ENCODE measurements at places on chromosomes 7 and 10. TPM values are rescaled to one million over a fixed set of nuclear protein-coding genes. Genes with fewer than 3 reads are reported as not detected.

Gene RSPH10B
- 0.12 TPM for total RNA-seq

DNA sequence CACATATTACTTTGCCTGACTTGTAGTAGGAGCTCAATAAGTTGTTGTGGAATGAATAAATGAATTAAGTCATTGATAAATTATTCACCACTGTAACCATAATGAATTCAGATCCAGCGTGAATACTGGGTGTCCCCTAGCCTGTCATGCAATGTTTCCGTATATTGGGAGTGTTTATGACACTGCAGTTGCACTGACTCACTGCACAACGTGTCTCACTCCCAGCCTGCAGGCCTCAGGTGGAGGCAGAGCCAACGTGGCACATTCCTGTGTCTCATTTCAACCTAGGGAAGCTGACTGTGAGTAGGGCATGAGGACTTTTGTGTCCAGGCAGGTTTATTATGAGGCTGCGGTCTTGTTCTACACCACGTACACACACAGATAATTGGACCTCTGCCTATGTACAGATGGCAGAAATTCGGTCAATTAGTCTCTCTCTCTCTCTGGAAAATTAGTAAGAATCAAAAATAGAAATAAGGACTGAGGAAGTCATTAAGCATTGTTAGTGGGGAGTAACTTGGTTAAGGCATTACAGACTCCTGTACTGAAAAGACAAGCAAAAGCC, 299.1 kb upstream of the IGFBP3 start:
- peak; percentile 35 for DNase-seq

GRCh38 chr7:105788816-105789349, 87.5 kb downstream of the ATXN7L1 start:
- DNase-seq = no peak

- no peak for DNase-seq
Observed at GRCh38 chr10:48517911-48518811, 86.7 kb downstream of the ARHGAP22 start.

Gene HEPACAM2
- not detected for total RNA-seq

Gene C10orf95
- total RNA-seq = 0.20 TPM

Gene ITPRID1
- not detected for total RNA-seq

- no peak for DNase-seq
Observed at GRCh38 chr7:91050677-91051076, 213.6 kb upstream of the FZD1 start.

Gene ZNF425
- total RNA-seq = 7.1 TPM

Gene TMEM196
- not detected for total RNA-seq

DNA sequence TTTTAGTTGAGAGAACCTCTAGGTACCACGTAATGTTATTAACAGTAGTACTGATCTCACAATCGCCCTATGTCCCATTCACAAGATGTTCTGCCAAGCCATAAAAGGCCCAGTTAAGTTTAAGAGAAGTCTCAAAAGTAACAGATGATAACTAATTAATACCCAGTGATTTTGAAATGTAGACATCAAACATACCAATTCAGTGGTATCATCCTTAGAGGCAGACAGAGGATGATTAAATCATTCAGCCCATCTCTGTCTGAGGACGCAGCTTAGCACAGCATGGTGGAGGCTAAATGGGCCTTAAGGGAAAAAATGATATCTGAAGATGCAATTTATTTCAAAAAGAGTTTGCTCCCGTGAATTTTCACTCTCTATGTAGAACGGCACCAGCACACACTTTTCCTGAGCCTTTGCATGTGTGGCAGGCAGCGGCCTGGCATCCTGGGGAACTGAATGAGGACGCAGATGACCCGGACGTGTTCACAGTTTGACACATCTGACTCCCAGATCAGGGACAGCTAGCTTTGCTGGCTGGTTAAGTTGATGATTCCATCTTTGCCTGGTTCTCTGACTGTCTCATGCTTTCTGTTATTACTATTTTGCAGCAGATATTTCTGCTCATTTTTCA, 13.4 kb downstream of the EGFR start:
- DNase-seq = no peak

GRCh38 chr10:86402283-86402941, 35.8 kb upstream of the GRID1 start:
- DNase-seq = peak; percentile 39

Gene SERPINE1
- total RNA-seq = 1,303 TPM

Gene AGR2
- not detected for total RNA-seq

DNA sequence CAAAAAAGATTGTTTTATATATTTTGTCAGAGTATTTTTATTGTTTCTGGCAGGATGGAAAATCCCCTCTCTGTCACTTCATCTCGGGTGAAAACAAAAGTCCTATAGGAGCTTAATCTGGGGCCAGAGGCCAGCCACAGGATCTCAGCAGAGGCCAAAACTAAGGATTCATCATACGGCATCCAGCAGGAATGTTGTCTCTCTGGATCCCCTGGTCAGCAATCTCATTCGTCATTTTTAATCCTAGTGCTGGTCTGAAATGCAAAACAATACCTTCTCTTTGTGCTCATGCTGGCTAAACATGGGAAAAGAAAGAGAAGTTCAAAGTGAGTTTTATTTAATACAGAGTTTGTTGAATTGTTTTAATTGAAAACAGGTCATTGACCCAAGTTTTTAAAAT, 482.5 kb upstream of the AUTS2 start:
- DNase-seq = peak; percentile 65

- DNase-seq = peak; percentile 40
Observed at GRCh38 chr10:122344741-122345258, 29.7 kb upstream of the PLEKHA1 start.

GRCh38 chr7:157469181-157470016, 132.6 kb downstream of the DNAJB6 start:
- DNase-seq = no peak

DNA sequence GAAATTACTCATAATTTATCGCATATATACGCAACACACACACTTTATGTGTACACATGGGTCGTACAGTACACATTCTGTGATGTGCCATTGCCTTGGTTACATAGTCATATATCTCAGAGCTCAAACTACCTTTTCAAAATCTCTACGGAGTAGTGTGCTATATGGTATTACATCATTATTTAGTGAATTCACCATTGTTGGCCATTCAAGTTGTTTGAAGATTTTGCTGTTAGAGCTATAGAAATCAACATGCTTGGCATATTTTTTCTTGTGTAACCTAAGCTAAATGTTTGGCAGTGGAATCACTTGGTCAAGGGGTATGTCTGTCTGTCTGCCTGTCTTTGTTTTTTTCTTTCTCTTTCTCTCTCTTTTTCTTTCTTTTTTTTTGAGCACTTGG, 42.0 kb upstream of the MMD2 start:
- DNase-seq = no peak

DNA sequence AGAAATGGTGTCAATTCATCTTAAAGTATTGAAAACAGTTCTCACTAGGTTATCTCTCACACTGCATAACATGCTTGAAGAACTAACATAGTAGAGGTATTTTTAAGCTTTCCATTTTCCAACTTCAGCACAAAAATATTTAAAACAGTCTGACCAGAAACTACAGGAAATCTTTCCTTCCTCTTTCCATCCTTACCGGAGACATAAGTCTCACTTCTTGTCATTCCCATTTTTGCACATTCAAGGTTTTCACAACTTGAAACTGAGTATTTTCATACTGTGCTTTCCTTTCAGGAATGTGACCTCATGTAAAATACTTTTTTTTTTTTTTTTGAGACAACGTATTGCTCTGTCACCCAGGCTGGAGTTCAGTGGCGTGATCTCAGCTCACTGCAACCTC, 45.2 kb downstream of the ARHGAP12 start:
- DNase-seq = no peak

DNA sequence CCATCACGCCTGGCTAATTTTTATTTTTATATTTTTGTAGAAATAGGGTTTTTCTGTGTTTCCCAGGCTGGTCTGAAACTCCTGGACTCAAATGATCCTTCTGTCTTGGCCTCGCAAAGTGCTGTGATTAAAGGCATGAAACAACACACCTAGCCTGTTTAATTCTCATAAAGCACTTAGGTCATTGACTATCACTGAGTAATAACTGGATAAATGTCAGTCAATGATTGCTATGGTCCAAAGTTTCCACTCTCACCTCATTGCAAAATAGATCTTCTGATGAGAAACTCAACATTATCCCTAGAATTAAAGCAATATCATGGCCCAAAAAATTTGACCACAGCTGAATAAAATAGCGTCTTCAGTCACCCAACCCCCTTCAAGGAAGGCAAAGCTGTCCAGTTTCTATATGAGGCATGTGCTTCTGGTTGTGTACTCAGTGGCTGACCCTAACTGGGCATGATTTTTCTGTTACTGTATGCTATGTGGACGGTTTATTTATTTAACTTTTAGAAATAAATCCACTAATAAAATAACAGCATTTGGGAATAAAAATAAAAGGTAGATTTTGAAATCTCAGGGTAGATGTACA, 86.5 kb upstream of the LRRN3 start:
- no peak for DNase-seq

Gene SFTPA1
- total RNA-seq = not detected

DNA sequence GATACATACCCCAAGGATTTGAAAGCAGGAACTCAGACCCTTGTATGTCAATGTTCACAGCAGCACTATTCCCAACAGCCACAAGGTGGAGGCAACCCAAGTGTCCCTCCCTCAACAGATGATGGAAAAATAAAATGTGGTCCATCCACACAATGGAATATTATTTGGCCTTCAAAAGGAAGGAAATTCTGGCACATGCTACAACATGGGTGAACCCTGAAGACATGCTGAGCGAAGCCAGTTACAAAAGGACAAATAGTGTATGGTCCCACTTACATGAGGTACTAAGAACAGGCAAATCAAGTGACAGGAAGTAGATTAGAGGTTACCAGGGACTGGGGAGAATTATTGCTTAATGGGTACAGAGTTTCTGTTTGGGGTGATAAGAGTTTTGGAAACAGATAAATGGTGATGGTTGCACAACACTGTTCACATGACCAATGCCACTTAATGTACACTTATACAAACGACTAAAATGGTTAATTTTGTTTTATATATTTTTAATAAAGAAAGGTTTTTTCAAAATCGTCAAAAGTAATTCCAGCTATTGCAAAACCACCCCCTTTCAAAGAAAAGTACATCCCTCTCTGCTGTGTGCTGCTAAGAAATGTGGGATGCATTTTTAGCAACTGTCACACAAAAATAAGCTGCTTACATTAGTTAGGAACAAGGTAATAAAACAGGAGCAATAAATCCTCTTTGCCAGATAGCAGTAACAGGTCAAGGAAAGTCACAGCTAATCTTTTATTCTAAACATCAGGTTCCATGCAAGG, 85.7 kb downstream of the GRB10 start:
- no peak for DNase-seq

DNA sequence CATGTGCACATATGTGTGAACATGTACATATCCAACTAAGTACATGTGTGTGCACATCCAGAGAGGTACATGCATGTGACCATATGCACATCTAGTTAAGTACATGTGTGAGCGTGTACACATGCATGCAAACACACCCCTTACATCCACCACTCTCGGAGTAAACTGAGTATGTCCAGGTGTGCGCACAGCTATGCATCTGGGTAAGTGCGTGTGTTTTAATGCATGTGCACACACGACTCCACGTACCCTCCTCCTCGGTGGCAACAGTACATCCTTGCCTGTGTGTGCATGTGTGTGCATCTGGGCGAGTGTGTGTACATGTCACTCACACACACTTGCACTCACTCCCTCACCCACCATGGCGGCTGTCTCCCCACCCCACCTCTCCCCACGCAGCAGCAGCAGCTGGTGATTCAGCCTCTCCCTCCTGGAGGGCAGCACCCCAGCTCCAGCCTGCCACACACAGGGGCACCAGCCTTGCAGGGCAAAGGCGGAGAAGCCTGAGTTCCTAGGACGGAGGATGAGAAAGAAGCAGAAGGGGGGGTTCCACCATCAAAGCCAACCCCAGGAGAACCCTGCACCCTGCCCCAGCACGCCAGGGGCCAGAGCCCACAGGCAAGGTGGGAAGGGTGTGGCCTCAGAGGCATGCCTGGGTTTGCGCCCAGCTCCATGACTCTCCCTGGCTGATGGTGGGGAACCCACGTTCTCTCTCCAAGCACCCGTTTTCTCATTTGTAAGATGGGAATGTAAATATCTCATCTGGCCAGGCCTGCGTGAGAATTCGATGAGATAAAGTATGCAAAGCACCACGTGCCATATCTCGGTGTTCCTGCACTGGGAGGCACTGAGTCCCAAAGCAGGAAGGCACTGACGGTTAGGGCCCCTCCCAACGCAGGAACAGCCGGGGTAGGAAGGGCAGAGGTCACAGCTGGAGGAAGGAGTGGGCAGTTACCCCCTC, 27.7 kb upstream of the DNAAF5 start:
- DNase-seq = no peak

Gene MOGAT3
- total RNA-seq = not detected

GRCh38 chr7:83546586-83546985, 102.4 kb downstream of the SEMA3E start:
- peak; percentile 76 for DNase-seq

GRCh38 chr7:25617673-25618072, 389.4 kb upstream of the NPVF start:
- DNase-seq = no peak

GRCh38 chr7:135501402-135501801, 8.5 kb downstream of the CNOT4 start:
- peak; percentile 29 for DNase-seq

- DNase-seq = no peak
Observed at GRCh38 chr7:25891591-25891990, 260.4 kb upstream of the NFE2L3 start.

DNA sequence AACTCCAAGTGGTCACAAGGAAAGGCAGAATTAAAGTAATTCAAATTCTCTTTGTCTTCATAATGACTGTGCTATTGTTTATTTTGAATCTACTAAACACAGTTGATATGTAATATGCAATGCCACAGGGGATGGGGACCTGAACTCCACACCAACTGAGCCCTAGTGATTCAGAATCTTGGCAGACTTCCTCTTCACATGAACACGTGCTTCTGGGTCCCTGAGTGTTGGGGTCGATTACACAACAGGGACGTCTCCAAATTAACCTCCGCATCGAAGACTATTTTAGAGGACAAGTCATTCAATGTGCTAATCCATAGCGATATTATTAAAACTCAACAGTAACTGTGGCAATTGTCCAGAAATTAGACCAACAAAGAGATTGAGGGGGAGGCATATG, 95.3 kb upstream of the CARD11 start:
- no peak for DNase-seq

DNA sequence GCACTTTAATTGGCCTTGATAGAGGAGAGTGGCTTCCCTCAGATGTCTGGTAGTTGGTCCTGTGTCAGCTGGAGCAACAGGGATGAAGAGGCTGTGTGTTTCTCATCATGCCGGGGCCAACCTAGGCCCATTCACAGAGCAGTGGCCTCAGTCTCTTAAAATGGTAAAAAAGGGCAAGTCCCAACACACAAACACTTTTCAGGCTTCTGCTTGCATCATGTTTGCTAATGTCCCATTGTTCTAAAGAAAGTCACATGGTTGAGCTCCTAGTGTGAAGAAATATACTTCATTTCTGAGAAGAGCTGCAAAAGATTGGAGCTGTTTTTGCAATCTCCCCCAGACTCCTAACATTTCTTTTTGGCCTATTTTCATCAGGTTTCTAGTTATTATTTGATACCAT, 40.6 kb upstream of the RBAK start:
- no peak for DNase-seq

Gene LOXL4
- 41.2 TPM for total RNA-seq

GRCh38 chr7:112088484-112089016, 117.6 kb downstream of the DOCK4 start:
- no peak for DNase-seq
